NCI-H187 (cell line): ENCODE measurements at places on chromosomes 2 and 18.

DNA sequence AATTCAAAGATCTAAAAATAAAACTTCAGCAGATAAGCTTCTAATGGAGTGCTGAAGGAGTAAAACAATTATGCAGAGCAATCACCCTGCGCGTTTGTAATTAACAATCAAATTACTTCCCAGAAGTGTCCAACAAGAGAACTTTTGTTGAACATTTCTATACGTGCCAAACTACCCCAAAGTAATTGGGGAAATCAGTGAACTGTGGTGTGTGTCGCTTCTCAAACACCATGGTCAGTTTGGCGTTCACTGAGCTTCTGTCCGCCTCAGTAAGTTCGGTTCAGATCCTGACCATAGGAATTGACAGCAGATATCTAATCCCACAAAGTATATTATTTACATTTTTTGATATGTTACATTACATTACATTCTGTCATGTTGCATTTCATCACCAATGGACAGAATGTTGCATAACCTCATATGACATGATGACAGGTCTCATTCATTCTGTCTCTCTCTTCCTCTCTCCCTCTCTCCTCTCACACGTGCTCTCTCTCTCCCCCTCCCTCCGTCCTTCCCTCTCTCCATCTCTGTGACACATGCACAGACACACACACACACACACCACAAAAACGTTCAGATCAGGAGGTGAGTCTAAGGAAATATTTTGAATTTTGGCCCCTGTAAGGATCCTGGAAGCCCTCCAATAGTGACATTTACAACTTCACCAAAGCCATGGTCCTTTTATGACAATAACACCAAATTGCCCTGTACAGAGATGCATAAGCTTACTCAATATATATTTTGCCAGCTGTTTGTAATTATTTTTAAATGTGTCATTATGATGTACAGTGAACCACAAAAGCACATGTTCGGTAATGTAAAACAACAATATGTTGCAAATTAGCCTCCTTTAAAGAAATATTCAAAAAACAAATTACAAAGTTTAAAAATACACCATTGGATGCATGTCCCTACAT lies 269.2 kb downstream of the FIGN start:
- no peak for DNase-seq

DNA sequence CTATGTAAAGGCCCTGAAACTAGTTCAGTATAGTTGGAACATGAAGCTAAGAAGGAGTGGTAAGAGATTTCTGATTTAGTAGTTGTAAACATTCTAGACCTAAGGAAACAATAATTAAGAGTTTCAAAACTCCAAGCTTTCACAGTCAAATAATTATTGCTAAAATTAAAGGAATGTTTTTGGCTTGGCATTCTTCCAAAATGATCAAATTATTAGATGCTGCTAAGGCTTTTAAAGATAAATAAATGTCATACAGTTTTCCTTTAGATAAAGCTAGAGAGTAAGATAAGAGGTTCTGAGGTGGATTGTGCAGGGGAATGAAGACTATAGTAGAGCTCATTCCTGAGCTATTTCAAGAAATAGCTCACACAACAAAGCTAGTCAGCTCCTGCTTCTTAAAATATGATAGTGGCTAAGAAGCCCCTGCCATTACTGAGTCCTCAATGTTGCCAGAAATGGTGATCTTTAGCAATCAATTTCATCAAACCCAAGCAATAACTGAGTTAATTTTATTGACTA lies 45.3 kb downstream of the ZC3H15 start:
- no peak for DNase-seq

GRCh38 chr2:95313296-95314131 lies 16.4 kb downstream of the KCNIP3 start:
- no peak for DNase-seq

DNA sequence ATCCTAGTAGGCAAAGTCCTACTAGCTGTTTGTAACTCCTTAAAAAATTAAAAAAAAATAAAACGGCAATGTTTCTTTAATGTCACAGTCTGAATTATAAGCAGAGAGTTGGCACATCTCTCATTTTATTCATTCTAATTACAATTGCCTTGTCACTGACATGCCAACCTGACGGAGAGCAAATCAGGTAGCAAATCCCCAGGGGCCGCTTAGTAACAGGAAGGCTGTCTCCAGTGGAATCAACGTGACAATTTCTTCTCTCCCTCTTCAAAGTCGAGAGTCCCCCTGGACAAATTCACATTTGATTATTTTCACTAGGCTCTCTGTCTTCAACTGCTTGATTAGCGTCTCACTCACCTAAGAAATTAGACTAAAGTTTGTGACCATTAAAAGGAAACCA lies 1598.9 kb upstream of the PIK3C3 start:
- no peak for DNase-seq

DNA sequence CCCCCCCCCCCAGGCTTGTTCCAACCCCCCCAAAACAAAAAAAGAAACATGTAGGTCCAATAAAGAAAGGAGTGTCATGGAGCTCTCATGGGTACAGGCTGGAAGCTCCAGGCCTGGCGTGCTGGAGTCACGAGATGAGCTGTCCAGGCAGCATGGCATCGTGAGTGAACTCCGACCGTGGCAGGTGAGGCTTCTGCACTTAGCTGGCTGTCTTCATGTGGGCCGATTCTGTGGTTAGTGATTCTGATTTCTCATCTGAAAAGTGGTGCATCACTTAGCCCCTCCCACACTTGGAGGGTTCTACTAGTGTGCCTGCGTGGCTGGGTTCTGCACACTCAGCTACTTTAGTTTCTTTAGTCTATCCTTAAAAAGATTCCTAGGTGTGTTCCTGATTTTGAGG lies 126.4 kb upstream of the MGAT5 start:
- no peak for DNase-seq

DNA sequence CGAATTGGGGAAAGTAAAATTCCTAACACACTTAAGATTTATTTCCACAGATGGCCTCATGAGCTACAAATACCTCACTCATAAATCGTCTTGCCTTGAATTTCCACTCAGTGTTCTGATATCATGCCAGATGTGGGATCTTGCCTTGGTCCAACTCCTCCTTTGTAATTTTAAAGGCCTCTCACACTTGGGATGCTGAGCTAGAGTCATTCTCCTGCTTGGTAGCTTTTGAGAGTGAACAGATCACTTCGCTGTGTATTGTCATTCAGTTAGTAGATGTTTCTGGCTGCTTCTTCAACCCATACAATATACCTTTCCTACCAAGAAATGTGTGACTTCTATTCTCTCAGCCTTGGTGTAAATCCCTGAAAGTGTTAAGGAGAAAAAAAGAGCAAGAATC lies 309.2 kb downstream of the NRXN1 start:
- DNase-seq: no peak

GRCh38 chr2:197215748-197216360 lies 94.7 kb downstream of the ANKRD44 start:
- DNase-seq: no peak

- DNase-seq: no peak
Measured at GRCh38 chr18:7722955-7723354, 155.8 kb downstream of the PTPRM start.

DNA sequence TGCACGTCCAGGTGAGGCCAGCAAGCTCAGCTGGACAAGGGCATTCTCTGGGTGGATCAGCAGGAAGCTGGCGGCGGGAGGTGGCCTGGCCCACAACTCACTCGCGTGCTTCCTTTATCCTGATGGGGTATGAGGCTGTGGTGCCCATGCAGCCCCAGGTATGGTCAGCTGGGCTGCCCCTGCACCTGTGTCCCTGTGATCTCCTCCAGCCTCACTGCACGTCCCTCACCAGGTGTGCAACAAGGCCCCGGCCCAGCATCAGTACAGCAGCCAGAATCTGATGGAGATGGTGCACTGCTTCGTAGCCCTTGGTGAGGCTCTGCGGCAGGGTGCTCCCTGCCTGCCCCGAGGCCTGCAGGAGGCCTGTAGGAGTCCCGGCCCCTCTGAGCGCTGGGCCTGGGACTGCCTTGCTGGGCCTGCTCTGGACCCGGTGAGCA lies 17.6 kb downstream of the MROH2A start:
- no peak for DNase-seq

GRCh38 chr2:228334180-228334579 lies 152.7 kb upstream of the SPHKAP start:
- DNase-seq: no peak

- DNase-seq: no peak
Measured at GRCh38 chr2:201984800-201985525, 48.7 kb upstream of the FZD7 start.

- DNase-seq: no peak
Measured at GRCh38 chr2:232375164-232375563, 3.4 kb upstream of the ALPP start.

- no peak for DNase-seq
Measured at GRCh38 chr18:78376046-78376445, 603.6 kb upstream of the SALL3 start.

DNA sequence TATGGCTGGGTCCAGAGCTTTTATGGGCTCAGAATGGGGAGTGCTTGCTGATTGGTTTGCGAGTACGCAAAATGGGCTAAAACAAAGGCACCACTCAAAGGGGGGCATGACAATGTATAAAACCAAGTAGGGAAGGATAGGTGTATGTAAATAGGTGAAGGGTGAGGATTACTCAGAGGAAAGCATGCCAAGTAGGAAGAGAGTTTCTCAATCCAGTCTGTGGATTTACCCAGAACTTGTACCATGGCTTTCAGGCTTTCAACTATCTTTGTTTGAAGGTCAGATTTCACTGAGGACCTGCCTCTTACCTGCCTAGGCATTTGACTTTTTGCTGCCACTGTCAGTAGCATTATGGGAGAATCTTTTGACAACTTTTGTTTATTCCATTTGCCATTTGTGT lies 92.3 kb downstream of the RAB3GAP1 start:
- no peak for DNase-seq

DNA sequence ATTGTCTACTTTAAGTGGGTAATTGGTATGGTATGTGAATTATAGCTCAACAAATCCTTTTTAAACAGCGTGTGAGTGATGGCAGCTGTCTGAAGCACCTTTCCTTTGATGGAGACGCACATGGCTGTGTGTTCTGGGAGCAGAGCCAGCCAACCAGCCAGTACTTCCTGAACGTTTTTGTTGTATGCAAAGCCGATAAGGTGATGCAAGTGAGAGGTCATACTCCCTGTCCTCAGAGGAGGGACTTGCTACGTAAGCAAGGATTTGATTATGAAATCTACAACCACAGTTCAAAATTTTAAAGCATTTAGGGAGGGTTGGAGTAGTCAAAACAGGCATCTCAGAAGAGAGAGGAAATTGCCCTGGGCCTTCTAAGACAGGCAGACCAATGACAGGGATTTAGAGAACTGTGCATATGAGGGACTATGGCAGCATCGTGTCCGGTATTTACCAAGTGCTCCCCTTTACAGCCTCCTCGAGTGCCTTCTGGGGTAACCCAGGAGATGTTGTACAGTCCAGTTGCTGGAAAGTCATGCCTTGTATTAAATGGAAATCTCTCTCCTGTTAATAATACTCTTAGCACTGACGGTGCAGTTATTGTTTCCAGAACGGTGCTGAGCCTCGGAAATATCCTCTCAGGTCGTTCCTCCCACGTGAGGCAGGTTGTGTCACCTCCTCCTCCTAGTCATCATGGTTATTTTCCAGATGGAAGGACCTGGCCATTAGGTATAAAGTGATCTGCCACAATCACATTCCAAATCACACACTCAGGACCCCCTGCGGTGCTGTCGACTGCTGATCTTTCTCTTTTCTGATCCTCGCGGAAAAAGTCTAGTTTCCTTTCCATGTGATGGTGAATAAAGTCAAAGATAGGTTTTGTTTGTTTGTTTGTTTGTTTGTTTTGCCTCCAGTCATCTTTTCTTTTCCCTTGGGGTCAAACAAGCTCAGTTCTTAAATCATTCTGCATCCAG lies 28.4 kb downstream of the ARHGEF4 start:
- peak; percentile 8 for DNase-seq

DNA sequence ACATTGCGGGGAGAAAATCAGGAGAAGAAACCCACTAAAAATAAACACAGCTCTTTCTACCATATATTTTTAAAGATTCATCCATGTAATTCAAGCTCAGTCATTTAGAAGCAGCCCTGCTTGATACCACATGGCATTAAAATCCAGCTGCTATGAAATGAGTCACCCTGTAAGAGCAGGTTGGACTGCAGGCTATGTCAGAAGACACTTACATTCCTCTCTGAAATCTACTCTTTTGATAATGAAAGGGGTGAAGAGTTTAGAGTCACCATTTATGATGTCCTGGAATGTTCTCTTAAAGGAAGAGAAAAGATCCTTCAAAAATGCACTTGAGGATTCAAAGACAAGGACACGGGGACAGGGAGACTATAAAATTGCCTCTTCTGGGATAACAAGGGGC lies 100.6 kb upstream of the APCDD1 start:
- DNase-seq: no peak
